ENCODE measurements at places on chromosomes 5 and 9. TPM values are rescaled to one million over a fixed set of nuclear protein-coding genes. Genes with fewer than 3 reads are reported as not detected.

GRCh38 chr5:32331217-32331934 lies 18.6 kb upstream of the MTMR12 start:
- no peak for DNase-seq

- peak; percentile 85 for DNase-seq
Observed at GRCh38 chr9:136051837-136052471, 43.1 kb downstream of the NACC2 start.

TMEM174 gene
- polyA plus RNA-seq = not detected

- no peak for DNase-seq
Observed at GRCh38 chr5:138905541-138905940, 30.4 kb upstream of the LRRTM2 start.

DNA sequence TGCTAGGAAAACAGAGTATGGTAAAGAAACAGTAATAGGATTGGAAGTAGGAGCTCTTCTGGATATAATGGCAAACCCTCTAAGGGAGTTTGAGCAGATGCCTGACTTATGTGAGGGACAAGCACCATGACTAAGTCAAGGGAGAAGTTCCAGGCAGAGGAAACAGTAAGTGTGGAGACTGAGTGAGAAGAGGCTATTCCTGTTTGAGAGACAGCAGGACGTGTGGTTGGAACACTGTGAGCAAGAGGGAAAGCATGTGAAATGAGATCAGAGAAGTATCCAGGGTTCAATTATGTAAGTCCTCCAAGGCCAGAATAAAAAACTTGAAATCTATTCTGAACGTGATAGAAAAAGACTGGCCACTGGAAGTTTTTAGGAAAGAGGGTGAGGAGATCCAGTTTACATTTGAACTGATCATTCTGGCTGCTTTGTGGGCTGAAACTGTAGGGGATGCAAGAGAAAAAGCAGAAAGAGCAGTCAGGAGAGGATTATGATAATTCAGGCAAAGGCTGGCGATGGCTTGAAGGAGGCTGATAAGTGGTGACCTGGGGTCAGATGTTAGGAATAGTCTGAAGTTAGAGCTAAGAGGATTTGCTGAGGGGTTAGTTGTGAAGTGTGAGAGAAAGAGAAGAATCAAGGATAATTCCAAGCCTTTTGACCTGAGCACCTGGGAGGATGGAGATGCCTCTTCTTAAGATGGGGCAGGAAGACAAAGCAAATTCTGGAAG lies 19.2 kb downstream of the DMAC1 start:
- peak; percentile 22 for DNase-seq

- DNase-seq = no peak
Observed at GRCh38 chr5:8234179-8234770, 365.3 kb downstream of the MTRR start.

- DNase-seq = no peak
Observed at GRCh38 chr5:86763929-86764328, 146.2 kb downstream of the COX7C start.

DNA sequence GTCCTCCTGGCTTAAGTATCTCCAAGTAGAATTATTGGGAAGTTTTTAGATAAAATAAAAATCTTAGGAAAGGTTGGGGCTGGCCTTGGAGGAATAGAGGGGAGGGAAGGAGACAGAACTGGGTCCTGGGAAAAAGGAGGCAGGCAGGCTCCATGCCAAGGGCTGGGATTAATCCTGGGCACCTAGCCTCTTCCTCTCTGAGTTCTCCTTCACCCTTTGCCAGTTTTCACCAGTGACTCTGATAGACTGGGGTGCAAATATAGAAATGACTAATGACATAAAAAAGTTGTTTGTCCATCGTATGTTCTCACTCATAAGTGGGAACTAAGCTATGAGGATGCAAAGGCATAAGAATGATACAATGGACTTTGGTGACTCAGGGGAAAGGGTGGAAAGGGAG lies 81.9 kb downstream of the RMI1 start:
- DNase-seq = no peak

GRCh38 chr5:141534492-141535213 lies 45.8 kb downstream of the PCDHGC5 start:
- DNase-seq = no peak

- no peak for DNase-seq
Observed at GRCh38 chr5:125337294-125337693, 590.9 kb upstream of the ZNF608 start.

DNA sequence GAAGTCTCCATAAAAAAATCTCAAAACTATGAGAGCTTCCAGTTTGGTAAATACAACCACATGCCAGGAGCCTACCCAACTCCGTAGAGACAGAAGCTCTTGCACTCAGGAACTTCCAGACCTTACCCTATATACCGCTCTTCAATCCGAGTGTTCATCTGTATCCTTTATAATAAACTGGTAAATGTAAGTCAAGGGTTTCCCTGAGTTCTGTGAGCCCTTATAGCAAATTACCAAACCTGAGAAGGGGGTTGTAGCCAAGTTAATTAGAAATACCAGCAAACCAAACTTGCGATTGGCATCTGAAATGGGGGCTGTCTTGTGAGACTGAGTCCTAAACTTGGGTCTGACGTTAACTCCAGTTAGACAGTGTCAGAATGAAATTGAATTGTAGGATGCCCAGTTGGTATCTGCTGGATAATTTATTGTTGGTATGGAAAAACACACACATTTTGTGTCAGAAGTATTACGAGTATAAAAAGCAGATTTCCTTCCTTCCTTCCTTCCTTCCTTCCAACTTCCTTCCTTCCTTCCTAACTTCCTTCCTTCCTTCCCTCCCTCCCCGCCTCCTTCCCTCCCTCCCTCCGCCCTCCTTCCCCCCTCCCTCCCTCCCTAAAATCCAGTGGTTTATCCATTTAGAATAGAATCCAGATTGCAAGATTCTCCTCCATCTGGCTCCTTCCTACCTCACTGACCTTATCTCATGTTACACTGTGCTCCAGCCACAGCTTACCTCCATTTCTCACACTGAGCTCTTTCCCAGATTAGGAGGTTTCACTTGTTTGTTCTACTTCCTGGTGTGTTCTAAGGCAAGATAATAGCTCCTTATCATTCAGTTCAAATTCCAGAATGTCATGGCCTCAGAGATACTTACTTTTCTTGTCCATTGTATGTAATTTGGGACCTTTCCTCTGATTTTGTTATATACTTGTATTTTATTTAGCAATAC lies 196.7 kb downstream of the WDR70 start:
- DNase-seq = no peak

- no peak for DNase-seq
Observed at GRCh38 chr5:54401515-54401914, 54.0 kb upstream of the HSPB3 start.

DNA sequence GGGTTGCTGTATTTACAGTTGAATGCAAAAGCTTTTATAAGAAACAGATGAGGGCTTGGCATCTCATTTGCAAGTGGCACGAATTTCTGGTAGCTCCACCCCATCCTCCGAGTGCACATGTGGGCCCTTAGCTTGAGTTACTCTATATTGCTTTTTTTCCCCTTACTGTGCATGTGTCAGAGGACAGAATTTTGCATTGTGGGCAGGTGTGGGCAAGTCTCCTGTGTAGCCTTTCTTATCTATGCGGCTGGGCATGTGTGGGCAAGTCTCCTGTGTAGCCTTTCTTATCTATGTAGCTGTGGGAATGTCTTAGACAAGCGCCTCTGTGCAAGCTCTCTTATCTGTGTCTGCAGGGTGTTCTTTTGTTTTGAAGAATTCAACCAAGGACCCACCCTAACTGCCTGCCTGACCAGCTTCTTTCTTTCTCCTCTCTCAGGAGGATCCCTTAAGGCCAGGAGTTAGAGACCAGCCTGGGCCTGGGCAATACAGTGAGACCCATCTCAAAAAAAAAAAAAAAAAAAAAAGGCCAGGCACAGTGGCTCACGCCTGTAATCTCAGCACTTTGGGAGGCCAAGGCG lies 34.1 kb upstream of the SIL1 start:
- no peak for DNase-seq

GRCh38 chr5:83708170-83708569 lies 12.5 kb downstream of the HAPLN1 start:
- no peak for DNase-seq

GRCh38 chr5:158739951-158740757 lies 359.6 kb downstream of the EBF1 start:
- peak; percentile 80 for DNase-seq

ZNF658 gene
- 5.7 TPM for polyA plus RNA-seq

- no peak for DNase-seq
Observed at GRCh38 chr9:88379352-88379751, 8.9 kb upstream of the SPIN1 start.

GRCh38 chr5:40570408-40571129 lies 109.1 kb upstream of the PTGER4 start:
- DNase-seq = no peak

GRCh38 chr5:173574983-173575382 lies 41.5 kb downstream of the BOD1 start:
- no peak for DNase-seq

GRCh38 chr5:54446379-54446732 lies 9.1 kb upstream of the HSPB3 start:
- DNase-seq = peak; percentile 92

GRCh38 chr9:125821078-125821477 lies 73.9 kb downstream of the PBX3 start:
- no peak for DNase-seq

TIMD4 gene
- 2.5 TPM for polyA plus RNA-seq

- no peak for DNase-seq
Observed at GRCh38 chr9:85359161-85359560, 382.6 kb downstream of the AGTPBP1 start.

MCC gene
- polyA plus RNA-seq = 12.1 TPM

DNA sequence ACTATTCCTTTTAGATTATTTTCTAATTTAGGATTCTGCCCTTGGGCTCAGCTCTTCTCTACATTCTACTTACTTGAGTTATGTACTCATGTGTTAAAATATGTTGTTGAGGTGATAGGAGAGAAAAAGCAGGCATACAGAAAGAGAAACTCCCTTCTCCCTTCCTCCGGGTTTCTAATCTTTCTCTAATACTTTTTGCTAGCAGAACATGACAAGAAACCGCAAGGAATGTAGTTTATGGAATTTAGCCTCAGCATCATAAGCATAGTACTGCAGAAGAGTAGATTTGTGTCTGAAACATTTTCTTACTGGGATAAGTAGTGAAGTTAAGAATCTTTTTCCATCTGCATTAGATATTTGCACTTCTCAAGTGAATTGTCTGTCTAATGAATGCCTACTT lies 139.5 kb upstream of the CYLC2 start:
- DNase-seq = no peak

GRCh38 chr5:11323761-11324160 lies 562.7 kb upstream of the DAP start:
- DNase-seq = no peak

- DNase-seq = no peak
Observed at GRCh38 chr5:88658886-88659285, 224.1 kb downstream of the MEF2C start.

DNA sequence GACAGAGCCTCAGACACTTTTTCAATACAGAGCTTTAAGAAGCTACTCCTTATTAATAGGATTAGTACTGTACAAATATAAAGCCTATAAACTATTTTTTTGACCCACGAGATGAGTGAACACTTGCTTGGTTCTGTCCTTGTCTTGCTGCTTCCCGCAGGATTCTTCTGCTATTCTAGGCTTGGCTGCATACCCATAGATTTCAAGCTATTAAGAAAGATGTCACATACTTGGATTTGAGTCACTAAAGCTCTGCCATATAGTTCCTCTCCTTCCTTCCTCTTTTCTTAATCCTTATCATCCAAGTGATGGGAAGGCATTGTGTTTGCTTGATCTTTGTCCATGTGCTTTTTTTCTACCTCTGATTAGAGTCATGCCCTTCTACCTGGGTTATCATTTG lies 361.2 kb upstream of the TRPC7 start:
- DNase-seq = no peak

FOXI1 gene
- polyA plus RNA-seq = not detected

SLC36A2 gene
- 0.15 TPM for polyA plus RNA-seq

- peak; percentile 68 for DNase-seq
Observed at GRCh38 chr5:68007451-68007850, 208.1 kb upstream of the PIK3R1 start.

TARS1 gene
- 63.5 TPM for polyA plus RNA-seq

DNA sequence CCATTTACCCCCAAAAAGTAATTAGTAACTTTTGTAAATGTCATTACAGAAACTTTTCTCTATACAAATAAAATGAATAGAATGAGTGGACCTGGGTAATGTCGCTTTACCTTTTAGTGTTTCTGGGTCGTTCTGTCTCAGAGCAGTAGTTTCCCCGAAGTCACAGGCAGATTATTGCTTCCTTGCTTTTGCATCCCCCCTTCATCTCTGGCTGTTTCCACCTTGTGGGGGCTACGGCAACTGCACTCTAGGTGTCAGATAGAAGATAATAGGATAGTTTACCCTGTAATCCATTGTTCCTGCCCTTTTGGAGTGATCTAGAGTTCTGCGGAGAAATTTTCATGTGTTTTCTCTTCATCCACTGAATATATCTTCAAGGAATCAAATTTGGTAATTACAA lies 68.7 kb downstream of the PRR16 start:
- no peak for DNase-seq

DNA sequence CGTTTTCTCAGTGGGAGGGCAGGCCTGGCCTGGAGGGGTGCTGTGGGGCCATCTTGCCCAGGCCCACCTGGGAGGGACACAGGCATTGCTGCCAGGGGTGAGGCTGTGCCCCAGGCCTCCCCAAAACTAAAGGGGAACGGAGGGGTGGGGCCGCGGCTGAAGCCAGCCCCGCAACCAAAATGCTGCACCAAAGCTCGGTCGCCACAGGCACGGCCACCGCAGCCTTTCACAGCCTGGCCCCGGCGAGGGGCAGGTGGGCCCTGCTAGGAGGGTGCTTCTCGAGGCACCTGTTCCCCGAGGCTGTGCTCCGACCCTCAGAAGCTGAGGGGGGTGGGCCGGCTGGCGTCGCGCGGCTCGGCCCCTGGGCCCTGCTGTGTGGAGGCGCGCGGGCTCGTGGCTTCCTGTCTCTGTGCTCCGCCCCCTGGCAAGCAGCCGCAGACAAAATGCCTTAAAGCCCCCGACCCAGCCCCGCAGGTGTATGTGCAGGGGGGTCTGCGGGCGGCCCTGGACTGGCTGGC lies 57.6 kb downstream of the JAK2 start:
- DNase-seq = no peak
